RWPE1 (cell line): ENCODE measurements at places on chromosomes 4 and X.

GRCh38 chr4:177964693-177965168 lies 522.5 kb upstream of the AGA start:
- DNase-seq, result no peak

DNA sequence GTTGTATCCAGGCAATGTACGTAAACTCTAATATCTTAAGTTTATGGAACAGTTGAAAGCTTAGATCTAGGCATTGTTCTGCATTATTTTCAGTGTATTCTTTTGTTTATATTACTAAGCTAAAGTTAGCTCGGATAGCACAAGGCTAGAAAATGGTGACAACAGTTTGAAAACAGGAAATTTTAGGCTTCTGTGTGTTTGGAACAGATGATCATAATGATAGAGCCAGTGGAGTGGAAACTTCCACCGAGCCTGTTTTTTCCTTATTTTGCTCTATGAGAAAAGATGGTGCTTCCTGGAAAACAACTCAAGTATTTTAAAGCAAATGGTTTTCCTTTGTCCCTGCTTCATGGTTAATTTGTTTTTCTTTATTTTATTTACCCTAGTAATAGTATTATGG lies 70.8 kb downstream of the GAB1 start:
- DNase-seq, result no peak

DNA sequence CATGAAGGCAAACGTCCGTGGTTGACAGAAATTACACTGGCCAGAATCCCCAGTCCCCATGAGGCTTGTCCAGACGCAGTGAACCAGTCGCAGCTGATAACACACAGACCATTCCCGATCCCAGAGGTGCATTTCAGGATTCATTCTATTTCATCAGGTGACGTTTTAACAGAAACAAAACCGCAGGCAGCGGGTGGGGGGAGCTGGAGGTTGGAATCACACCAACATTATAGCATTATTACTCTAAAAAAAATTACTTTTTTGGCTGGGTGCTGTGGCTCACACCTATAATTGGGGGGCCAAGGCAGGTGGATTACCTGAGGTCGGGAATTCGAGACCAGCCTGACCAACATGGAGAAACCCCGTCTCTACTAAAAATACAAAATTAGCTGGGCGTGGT lies 25.2 kb downstream of the NOP14 start:
- no peak for DNase-seq

GRCh38 chrX:67732864-67733263 lies 189.0 kb downstream of the AR start:
- DNase-seq, result no peak

- no peak for DNase-seq
Measured at GRCh38 chrX:10079231-10079630, 77.5 kb upstream of the CLCN4 start.

DNA sequence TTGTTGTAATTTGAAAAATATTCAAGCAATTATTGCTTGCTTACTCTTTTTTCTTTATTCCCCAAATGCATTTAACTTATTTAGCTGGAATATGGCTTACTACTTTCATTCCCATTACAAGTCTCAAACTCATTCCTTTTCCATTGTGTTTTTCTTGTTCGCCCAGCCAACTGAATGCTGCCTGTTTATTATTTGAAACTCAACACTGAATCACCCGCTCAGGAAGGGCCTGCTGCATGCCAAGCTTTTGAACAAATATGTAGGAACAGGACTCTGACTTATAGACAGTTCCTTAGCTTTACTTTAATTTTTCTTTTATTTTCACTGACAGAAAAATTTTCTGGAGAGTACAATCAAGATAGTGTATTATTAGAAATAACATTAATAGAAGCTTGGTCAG lies 12.9 kb downstream of the PCDH18 start:
- DNase-seq, result no peak

DNA sequence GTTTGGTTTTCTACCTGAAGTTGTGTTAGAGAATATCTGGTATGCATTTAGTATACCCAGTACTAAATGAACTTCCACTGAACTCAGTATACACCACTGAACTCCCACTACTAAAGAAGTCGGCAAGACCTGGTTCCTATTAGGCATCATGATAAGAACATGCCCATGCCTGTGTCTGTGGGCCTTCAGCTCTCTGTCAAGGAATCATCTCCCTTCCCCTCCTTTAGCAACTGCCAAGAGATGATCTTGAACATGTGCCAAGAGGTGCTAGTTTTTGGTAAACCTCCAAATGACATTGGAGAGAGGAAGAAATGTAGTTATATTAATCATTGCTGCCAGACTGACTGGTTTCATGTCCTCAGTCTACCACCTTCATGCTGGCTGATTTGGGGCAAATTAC lies 113.2 kb downstream of the ATP10D start:
- peak; percentile 34 for DNase-seq

GRCh38 chr4:110589297-110589696 lies 33.6 kb downstream of the PITX2 start:
- no peak for DNase-seq

DNA sequence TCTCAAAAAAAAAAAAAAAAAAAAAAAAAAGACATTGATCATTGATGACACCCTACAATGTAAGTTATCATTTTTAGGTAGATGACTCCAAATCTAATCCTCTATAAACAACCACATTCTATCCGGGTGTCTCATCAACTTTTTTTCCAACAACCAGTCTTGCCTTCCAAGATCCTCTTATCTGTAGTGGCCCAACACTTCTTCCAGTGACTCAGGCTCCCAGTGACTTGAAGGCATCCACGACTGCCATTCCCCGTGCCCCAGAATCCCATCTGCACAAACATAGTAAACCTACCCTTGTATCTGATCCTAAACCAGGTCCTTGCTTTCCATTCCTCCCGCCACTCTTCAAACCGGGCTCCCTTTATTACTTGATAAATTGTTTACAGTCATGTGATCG lies 15.6 kb upstream of the TSPAN5 start:
- DNase-seq, result no peak

DNA sequence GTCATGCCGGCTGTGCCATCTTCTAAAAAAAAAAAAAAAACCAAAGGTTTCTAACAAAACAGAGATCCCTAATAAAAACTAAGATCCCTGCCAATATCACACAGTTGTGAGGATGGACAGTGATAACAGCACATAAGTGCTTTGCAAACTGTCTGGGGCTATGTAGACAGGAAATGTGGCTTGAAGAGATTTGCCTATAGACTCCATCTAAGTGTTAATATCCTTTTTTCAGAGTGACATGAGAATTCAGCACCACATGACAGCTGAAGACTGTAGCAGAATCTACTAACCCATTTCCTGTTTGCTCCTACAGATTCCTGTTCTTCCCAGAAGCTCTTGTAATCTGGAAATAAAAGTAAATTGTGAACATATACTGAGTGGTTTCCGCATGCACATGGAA lies 215.4 kb downstream of the KDR start:
- no peak for DNase-seq

DNA sequence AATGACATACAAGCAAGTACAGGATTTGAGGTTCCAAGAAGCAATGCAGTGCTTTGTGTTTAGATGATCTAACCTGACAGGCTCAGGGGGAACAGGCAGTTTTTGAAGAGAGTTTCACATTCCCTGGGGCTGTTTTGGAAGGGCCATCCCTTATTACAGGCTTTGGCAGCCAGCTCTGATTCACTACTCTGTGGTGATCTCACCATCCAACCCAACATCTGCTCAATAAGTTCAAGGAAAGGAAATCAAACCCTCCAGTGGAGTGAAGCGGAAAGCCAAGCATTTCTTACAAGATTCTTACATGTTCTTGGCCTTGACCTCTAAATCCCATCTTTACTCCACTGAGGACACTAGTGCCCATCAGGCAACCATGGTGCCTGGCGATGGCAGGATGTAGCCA lies 7.5 kb downstream of the IDS start:
- peak; percentile 13 for DNase-seq

DNA sequence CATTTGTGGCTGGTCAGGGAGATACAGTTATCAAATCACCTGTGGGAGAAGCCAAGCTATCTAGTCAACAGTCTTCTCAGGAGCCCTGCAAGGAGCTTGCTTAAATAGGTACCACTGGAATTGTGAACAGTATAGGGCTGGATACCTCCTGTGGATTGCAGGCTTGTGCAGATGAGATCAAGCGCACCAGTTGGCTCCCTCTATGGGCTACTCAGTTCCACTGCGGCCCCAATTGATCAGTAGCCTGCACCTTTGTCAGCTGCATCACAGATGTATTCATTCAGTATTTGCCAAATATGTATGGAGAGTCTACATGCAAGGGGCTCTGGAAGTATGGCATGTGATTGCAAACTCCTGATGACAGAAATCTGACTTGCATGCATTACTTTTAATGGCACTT lies 28.6 kb downstream of the TEX13A start:
- DNase-seq, result no peak

- no peak for DNase-seq
Measured at GRCh38 chr4:102553982-102554381, 52.8 kb downstream of the NFKB1 start.

DNA sequence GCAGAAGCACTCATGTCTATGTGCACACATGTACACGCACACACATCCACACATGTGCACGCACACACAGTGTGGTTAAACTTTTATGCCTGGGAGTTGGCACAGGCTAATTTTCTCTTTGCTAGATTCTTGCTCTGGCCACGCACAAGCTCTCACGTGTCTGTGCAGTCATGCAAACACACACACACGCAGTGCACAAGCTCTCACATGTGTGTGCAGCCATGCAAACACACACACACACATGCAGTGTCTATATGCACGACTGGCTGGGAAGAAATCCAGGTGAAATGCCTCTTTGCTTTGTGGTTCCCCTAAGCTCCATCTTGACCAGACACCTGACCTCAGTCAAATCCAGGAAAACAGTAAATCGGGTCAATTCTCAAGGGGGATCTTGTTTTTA lies 138.0 kb downstream of the SHOX start:
- DNase-seq, result no peak

DNA sequence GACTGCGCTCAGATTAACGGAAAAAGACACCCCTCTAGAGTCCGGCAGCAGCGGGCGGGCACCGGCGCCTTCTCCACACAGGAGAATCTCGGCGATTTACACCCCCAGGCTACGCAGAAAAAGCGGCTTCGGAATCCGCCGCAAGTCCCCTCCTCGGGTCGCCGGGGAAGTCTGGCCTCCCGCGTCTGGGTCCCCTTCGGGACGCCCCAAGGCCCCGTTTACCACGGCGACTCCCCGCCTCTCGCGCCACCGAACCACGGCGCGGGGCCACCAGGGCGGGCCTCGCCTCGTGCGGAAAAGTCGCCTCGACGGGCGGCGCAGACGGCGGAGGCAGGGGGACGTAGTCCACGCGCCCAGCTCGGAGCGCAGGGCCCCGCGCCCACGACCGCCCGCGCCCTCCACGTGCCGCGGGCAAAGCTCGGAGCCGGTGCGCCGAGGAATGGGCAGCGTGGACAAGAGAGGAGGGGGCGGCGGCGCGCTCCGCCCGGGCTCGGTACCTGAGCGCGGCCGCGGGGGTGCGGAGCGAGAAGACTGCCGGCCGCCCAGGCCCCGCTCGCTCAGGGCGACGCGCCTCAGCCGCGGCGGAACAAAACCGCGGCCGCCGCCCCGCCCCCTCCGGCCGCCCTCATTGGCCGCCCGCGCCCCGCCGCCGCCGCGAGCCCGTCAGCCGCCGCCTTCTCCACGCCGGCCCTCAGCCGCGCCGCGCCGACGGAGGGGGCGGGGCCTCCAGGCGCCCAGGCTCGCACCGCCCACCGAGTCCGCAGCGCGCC lies at the start of gene FAM53A:
Gene FAM53A, minus strand, starts transcription at position 578 of the 770 bp plus-strand sequence. CDS start 15,572 bp downstream, outside the sequence.
- peak; percentile 78 for DNase-seq

DNA sequence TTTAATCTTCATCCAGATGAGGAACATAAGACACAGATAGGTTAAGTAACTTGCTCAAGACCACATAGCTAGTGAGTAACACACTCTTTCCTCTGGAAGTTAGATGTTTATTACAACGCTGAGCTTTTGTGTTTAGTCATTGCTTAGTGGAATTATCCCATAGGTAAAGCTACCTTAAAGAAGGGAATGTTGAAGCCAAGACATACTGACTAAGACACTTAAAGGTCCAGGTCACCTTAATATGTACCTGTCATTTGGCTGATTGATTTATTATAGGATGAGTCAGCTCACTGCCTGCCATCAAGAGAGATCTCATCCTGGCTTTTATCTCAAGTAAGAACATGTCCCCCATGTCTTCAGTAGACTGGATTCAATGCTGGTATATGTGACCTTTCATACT lies 53.4 kb downstream of the KDR start:
- DNase-seq, result peak; percentile 49

DNA sequence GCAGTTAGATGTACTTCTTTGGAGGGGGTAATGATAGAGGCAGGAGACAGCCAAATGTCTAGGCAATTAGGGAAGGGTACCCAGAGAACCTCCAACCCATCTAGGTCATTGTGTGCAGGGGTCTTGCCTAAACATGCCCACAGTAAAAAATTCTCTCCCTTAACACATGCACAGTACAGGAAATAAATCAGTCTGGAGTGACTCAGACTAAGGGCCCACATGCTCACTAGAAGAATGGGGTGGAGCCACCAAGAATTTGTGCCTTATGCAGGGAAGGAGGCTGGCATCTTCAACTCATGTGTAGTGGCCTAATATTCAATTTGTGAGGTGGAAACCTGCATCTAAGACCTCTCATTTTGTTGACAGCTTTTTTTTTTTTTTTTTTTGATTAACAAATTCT lies 945.3 kb upstream of the GRIA3 start:
- DNase-seq, result peak; percentile 13

- DNase-seq, result no peak
Measured at GRCh38 chr4:122423246-122423645, 33.3 kb downstream of the IL2 start.

- no peak for DNase-seq
Measured at GRCh38 chr4:1382776-1383727, 23.2 kb downstream of the NKX1-1 start.

- DNase-seq, result no peak
Measured at GRCh38 chr4:147773261-147774184, 41.6 kb downstream of the ARHGAP10 start.

GRCh38 chr4:80431203-80431965 lies 95.9 kb downstream of the CFAP299 start:
- DNase-seq, result no peak

DNA sequence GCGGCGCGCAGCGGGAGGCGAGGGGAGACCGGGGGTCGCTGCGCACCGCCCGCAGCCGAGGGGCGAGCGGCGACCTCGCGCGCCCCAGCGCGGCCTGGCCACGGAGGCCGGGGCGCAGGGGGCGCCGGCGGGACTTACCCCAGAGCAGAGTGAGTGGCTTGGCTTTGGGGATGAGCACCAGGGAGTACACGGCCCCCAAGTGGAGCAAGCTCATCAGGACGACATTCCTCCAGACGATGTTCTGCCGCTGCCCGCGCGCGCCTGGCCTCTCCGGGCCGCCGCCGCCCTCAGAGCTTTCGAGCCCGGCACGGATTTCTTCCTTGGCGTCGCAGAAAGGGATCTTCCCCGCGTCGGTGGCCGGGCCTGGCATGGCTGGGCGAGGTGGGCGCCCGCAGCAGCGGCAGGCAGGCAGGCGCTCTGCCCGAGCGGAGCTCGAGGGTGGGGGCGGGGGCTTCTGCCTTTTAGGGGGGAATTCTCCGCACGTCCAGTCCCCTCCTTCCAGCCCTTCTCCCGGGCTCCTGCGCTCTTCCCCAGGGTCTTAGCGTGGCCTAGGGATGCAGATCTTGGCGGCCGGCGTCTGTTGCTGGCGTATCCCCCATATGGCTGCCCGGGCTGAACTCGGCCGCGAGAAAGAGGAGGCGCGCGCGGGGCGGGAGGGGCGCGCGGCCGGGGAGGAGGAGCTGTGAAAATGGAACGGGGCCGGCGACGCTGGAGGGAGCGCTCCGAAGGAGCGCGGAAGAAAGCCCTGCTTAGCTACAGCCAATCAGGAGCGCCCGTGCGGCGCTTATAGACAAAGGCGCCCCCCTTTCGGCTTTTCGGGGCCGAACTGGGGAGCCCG lies at the start of gene SCD5:
Gene SCD5, minus strand, starts transcription at position 629 of the 838 bp plus-strand sequence. Its CDS starts 259 bp downstream, at position 370.
- DNase-seq, result peak; percentile 73

GRCh38 chrX:106874075-106874474 lies 29.1 kb downstream of the RIPPLY1 start:
- peak; percentile 10 for DNase-seq
